ENCODE measurements at places on chromosomes 12 and 14.

- H3K4me1 ChIP-seq = no peaks in the 10 kb centered on the region
- H3K27me3 ChIP-seq = no peaks in the 10 kb centered on the region
- peaks cover 16% of the 10 kb centered on the region for H3K36me3 ChIP-seq
- no peak overlapping the region for H3K27ac ChIP-seq
Measured at GRCh38 chr14:102026934-102027333, 59.9 kb downstream of the HSP90AA1 start.

- H3K27ac ChIP-seq = peak overlapping the region; percentile 40
- H3K4me3 ChIP-seq = no peak overlapping the region
- peaks cover 5% of the 10 kb centered on the region for H3K36me3 ChIP-seq
- DNase-seq = no peak
Measured at GRCh38 chr12:120690083-120690450, 3.1 kb downstream of the MLEC start.

- no peak overlapping the region for H3K4me3 ChIP-seq
- H3K27me3 ChIP-seq = peaks cover 7% of the 10 kb centered on the region
- peak; percentile 34 for DNase-seq
- no peak overlapping the region for H3K27ac ChIP-seq
Measured at GRCh38 chr12:65742018-65743010, 82.0 kb upstream of the HMGA2 start.

DNA sequence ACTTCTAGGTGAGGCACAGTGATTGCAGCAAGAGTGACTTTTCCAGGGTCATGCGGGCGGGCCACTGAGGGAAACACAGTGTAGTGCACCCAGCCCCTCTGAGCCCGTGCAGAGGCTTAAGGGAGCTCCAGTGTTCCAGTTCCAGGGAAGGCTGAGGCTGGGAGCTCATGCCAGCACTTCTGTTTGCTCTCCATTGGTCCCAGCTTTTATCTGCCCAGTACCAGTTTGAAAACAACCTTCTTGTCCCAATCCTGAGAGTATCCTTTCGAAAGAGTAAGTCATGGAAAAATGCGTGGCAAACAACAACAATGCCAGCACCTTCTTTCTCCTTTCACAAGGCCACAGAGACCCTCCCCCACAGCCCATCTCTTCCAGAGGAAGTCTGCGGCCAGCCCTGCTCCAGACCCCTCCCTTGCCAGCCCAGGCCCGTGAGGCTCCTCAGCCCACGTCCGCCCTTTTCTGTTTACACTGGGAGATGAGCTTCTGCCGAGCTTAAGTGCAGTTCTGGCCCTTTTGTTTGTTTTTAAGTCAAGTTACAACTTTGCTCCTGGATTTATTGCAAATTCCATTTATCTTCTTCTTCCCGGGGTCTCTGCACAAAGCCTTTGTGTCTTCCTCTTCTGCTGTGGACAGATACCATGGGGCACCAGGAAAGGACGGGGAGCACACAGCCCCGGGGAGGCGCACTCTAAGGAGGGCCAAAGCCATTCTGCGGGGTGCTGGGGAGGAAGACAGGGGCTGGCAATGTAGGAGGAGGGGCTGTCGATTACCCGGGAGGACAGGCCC is 185.6 kb downstream of the ZFP36L1 start:
- peak overlapping the region; percentile 47 for H3K27ac ChIP-seq
- no peaks in the 10 kb centered on the region for H3K27me3 ChIP-seq
- no peaks in the 10 kb centered on the region for H3K4me1 ChIP-seq
- no peak overlapping the region for H3K4me3 ChIP-seq

DNA sequence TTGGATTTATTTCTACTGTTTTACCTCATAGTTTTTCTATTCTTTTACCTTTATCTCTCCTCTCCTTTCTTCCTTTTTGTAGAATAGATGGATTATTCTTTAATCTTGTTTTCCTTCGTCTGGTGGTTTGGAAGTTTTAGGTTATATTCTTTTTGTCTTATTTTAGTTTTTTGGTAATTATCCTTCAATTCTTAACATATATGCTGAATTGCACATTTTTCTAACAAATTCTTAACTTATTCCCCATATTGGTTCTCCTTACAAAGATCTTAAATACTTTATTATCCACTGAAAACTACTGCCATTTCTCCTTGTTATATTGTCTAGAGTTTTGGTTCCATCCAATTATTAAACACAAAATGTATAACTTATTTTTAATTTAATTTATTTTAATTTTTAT is 42.3 kb downstream of the CATSPERB start:
- no peak overlapping the region for H3K4me3 ChIP-seq
- no peaks in the 10 kb centered on the region for H3K27me3 ChIP-seq
- no peak overlapping the region for H3K27ac ChIP-seq
- no peaks in the 10 kb centered on the region for H3K4me1 ChIP-seq
- no peak for DNase-seq
- no peaks in the 10 kb centered on the region for H3K36me3 ChIP-seq

GRCh38 chr12:116609319-116610114 is 50.3 kb downstream of the MAP1LC3B2 start:
- no peaks in the 10 kb centered on the region for H3K4me1 ChIP-seq
- H3K36me3 ChIP-seq = no peaks in the 10 kb centered on the region
- H3K27ac ChIP-seq = no peak overlapping the region
- H3K4me3 ChIP-seq = no peak overlapping the region
- no peak for DNase-seq

GRCh38 chr14:32428875-32429274 is 99.8 kb downstream of the AKAP6 start:
- no peak overlapping the region for H3K4me3 ChIP-seq
- H3K27ac ChIP-seq = no peak overlapping the region
- DNase-seq = no peak
- no peaks in the 10 kb centered on the region for H3K27me3 ChIP-seq
- no peaks in the 10 kb centered on the region for H3K36me3 ChIP-seq

DNA sequence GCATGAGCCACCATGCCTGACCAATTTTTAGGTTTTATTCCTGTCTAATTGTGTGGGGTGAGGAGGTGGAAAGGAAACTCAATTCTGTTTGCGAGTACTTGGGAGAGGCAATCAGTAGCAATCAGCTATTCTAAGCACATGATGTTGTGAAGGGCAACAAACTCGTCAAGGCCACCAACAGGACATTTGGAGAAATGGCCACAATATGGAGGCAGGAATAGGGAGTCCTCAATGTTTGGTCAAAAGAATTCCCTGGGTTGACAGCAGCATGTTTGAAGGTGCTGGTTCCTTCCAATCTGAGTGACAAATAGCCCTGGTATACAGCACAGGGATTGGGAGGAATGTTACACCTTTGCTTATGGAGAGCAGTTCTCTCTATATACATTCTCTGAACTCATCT is 32.7 kb upstream of the USP44 start:
- no peaks in the 10 kb centered on the region for H3K36me3 ChIP-seq
- H3K4me1 ChIP-seq = no peaks in the 10 kb centered on the region
- no peak overlapping the region for H3K4me3 ChIP-seq
- H3K27ac ChIP-seq = no peak overlapping the region
- H3K27me3 ChIP-seq = no peaks in the 10 kb centered on the region

DNA sequence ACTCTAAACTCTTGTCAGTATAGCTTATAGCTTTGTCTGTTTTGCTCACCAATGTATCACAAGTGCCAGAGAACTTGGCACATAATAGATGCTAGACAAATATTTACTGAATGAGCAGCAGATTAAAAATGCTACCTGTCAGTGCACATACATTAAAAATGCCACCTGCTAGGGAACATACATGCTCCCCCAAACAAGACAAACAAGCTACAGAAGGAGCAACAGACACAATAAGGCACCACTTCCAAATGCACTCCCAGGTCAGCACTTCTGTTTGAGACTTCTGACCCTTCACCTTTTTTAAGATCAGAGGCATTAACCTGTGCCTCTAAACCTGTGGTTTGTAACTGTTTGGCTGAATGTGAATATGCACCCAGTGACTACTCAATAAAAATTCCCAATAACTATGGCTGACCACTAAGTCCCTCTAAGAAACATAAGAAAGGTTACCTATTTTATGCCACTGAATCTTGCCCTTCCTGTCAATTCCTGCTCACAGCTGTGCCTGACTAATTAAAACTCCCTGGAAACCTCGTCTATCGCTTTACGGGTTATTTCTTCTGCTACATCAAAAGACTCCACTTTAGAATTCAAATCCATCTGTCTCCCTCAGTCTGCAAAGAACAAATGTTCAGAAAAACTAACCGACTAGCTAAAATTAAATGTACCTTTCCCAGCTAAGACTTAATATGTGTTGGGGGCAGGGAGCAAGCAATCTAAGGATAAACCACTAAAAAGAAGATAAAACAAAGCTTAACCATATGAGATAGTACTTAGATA is 41.0 kb downstream of the HECTD4 start:
- no peaks in the 10 kb centered on the region for H3K36me3 ChIP-seq
- H3K27me3 ChIP-seq = no peaks in the 10 kb centered on the region
- H3K4me1 ChIP-seq = peaks cover 5% of the 10 kb centered on the region
- no peak overlapping the region for H3K4me3 ChIP-seq

DNA sequence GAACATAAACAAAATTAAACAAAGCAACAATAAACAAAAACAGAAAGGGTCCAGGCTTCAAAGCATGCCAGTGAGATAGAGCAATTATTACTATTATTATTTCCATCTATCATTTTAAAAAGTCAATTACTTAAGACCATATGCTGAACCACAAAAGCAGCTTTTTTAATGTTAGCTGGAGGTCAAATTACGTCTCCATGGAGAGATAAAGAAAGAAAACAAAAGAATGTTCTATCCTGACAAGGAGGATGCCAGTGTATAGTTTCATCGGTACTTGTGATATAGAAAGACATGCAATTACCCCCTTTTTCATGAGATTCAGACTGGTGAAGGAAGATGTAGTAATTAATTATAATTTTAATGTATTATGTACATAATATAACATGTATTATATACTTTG is 81.6 kb upstream of the DCN start:
- no peak for DNase-seq
- no peaks in the 10 kb centered on the region for H3K4me1 ChIP-seq
- H3K36me3 ChIP-seq = no peaks in the 10 kb centered on the region

DNA sequence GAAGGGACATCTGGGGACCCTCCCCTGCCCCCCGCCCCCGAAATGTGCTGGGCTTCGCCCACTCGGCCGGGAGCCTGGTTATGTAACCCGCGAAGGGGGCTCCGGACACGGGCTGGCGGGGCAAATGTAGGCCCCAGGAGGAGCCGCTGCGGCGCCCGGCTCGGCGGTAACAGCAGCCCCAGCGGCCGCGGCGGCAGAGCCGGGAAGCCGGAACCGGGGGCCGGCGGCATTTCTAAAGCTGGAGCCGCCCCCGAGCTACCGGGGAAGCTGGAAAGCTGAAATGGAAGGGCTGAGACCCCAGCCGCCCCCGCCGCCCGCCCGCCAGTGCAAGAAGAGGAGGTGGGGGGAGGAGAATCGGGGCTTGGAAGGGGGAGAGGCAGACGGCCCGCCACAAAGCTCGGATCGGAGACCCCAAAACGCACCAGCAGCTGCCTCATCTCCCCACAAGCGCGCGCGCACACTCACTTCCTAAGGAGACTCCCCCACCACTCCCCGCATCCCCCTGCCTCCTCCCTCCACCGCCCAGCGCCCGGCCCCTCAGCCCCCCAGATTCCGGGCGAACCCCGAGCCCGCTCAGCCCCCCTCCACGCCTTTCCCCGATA is 1.5 kb downstream of the KDM2B start:
- no peak overlapping the region for H3K27ac ChIP-seq
- peak overlapping the region; percentile 63 for H3K4me3 ChIP-seq
- no peaks in the 10 kb centered on the region for H3K4me1 ChIP-seq
- no peak for DNase-seq
- no peaks in the 10 kb centered on the region for H3K36me3 ChIP-seq
- H3K27me3 ChIP-seq = no peaks in the 10 kb centered on the region

DNA sequence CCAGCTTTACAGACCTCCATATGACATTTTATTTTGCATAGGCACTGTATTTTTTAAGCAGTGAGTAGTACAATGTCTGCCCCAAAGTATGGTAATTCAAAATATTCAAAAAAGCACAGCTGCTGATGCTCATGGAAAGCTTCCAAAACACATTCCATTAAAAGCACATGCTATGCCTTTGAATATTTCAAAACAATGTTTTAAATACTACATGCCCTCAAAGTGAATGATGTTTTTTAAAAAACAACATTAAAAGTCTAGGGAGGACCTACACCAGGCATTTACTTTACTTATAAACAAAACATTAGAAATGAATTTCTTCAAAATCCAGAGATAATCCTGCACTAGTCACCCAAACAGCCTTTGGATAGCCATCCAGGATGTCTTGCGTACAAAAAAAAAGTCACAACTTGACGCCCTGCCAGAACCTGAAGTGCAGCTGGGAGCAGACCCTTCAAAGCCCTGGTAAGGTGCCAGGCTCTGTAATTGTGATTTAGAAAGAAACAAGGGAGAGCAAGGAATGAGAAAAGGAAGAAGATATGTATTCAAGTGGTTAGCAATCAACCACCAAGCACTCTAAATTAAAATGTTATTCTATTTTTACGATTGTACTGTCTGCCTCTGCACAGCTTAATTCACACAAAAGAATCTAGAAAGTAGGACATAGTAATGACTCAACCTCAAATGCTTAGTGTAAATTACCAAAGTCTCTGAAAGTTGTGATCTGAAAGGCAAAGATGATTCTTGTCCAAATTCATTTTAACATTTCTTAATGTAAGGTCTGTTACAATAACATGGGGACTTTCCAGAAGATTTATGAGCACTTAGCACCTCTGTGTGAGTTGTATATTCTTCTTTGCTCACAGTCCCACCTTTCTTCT is 31.9 kb downstream of the CEP83 start:
- H3K4me3 ChIP-seq = no peak overlapping the region
- H3K27me3 ChIP-seq = no peaks in the 10 kb centered on the region
- DNase-seq = no peak
- no peaks in the 10 kb centered on the region for H3K36me3 ChIP-seq

GRCh38 chr14:33686856-33687255 is 264.0 kb downstream of the EGLN3 start:
- H3K4me3 ChIP-seq = no peak overlapping the region
- no peak overlapping the region for H3K27ac ChIP-seq
- H3K27me3 ChIP-seq = no peaks in the 10 kb centered on the region
- no peaks in the 10 kb centered on the region for H3K4me1 ChIP-seq

DNA sequence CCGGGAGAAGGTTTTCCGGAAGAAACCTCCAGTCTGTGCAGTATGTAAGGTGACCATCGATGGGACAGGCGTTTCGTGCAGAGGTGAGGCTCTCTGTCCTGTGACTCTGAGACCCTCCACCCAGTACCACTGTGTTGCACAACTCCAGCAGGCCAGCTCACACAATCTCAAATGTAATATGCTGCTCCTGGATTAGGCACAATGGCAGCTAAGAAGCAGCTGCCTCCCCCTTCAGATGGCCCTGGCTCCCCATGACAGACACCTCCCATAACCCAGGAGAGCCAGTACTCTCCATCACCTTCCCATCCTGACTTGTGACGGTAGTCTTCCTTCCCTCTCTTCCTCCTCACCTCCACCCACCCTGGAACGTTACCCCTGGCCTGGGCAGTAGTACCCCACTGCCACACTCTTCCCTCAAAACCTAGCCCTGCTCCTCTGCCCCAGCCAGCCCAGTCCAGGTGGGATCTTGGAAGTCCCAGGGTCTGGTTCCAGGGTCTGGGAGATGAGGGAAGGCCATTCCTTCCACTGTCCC is 2.1 kb downstream of the TNS2 start:
- H3K4me3 ChIP-seq = peak overlapping the region; percentile 87
- no peak for DNase-seq
- peaks cover 13% of the 10 kb centered on the region for H3K36me3 ChIP-seq
- peaks cover 71% of the 10 kb centered on the region for H3K4me1 ChIP-seq
- H3K27me3 ChIP-seq = no peaks in the 10 kb centered on the region
